ENCODE measurements at places on chromosomes 5 and 9.

DNA sequence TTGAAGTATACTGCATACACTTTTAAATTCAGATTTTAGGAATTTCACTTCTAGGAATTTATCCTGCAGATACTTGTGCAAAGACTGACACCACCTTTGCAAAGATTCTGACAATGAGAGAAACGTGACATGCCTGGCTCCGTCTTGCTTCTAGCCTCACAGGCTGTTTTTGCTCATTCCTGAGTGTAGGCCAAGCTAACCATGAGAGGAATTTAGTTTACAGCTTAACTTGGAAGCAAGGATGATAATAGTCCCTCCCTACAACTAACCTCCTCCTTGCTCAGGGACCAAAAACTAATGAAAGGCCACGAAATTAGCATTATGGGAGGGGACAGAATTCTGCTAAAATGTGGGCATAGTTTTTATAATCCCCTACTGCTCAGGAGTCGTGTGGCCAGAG lies 31.1 kb downstream of the C5orf22 start:
- no peak for DNase-seq

- DNase-seq, result peak; percentile 66
Measured at GRCh38 chr9:98775831-98776441, 20.4 kb downstream of the ANKS6 start.

- no peak for DNase-seq
Measured at GRCh38 chr9:73548201-73548600, 396.5 kb downstream of the ANXA1 start.

- no peak for DNase-seq
Measured at GRCh38 chr5:171840711-171841522, 55.3 kb downstream of the SMIM23 start.

DNA sequence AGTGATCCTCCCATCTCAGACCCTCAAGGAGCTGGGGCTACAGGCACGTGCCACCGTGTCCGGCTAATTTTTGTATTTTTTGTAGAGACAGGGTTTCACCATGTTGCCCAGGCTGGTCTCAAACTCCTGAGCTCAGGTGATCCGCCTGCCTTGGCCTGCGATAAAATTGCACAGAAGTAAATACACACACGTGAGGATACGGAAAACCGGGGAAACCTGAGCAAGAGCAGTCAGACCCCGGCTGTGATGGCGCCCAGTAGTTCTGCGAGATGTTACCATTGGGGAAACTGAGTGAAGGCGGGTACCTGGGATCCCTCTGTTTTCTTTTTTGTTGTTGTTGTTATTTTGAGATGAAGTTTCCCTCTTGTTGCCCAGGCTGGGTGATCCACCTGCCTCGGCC lies 114.9 kb downstream of the C9orf50 start:
- no peak for DNase-seq

DNA sequence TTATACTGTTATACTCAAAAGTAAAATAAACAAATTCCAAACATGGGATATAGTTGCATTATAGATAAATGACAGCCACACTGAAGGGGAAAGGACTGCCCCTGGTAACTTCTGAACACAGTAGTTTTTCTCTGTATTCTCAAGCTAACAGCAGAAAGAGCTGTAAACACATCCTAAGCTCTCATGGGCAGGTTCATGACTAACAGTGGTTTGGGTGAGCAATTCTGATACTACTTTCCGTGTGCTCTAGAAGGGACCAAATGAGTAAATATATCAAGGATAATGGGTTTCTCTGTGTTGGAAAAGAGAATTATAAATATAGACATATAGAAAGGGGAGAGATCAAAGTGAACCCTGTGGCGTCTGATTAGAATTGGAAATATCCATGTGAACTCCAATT lies 2.2 kb upstream of the LCN6 start:
- no peak for DNase-seq

DNA sequence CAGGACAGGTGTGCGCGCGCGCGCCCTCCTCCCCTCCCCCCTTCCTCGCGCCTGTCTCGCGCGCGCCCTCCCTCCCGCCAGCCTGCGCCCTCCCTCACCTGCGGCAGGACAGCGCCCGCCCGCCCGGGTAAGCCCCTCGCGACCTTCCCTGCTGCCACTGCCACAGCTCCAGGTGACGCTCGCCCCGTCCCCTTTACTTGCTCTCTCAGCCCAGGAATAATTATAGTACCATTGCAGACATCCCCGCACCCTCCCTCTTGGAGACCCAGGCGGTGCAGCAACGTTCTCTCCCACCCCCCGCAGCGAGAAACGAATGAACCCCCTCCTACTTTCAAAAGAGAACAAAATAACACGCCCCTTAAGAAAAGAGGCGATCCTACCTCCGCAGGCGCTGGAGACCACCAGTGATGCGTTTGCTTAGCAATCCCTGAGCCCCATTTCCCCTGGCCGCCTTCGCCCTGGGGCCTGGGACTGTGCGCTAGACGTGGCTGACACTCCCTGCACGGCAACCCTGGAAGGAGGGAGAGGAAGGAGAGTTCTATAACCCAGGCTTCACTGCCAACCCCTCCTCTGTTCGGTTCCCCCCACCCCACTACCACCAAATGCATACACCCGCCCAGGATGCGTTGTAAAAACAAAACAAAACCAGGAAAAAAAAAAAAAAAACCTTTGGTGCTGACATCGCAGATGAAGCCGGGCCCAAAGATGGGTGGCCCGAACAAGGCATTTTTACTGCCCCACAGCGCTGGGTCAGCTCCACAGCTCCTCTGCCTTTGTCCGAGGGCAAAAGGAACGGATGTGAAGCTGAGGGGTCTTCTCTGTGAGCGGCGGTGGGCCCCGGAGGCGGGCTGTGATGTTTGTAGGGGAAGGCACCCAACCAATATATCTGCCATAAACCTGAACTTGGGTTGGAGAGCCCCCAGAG lies 5.6 kb upstream of the PURA start:
- no peak for DNase-seq

- no peak for DNase-seq
Measured at GRCh38 chr5:177330991-177331842, 19.5 kb upstream of the MXD3 start.

GRCh38 chr5:16051246-16051755 lies 128.3 kb downstream of the MARCHF11 start:
- DNase-seq, result no peak

DNA sequence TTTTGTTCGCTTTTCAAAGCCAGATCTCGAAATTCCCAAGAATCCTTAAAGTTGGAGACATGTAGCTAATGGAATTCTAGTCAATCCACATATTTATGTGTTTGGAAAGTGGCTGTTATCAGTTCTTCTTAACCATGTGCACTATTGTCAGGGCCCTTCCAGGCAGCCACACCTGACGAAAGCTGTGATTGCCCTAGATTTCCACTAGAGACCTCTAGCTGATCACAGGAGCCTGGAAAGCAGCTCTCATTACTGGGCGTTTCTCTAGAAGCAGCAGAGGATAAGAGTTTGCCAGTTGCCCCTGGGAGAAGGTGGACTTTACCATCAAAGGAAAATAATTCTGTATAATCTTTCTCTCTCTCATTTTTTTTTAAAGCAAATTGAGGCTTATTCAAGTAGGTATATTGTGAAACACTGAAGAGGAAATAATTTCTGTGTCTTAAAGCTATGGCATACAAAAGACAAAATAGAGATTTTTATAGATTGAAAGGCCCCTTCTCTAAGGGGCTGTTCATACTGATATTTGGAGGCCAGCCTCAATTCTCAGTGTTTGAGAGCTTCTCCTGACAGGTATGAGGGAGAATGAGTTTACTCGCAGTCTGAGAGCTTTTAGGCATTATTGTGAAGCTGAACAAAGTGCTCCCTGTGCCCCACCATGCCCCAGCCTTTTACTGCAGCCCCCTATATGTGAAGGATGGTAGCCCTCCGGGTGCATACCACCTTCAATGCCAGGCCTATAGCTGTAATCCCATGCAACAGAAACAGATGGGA lies 405.4 kb upstream of the ACTBL2 start:
- peak; percentile 27 for DNase-seq

GRCh38 chr5:112793201-112793600 lies 55.5 kb downstream of the APC start:
- DNase-seq, result no peak

DNA sequence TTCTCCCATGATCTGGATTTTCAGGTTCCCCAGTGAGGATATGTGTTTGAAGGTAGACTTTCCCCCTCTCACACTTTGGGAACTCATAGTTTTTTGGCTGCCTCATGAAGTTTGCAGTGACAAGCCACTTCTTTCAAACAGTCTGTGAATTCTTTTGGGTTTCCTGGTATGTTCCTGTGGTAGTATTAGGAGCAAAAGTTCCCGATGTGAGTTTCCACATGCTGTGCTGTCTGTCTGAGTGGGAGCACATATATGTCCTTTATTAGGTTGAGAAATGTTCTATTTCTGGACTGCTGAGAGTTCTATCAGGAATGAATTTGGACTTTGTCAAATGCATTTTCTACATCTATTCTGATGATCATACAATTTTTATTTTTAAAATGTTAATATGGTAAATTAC lies 273.2 kb upstream of the TARS1 start:
- no peak for DNase-seq

- no peak for DNase-seq
Measured at GRCh38 chr9:75858497-75859092, 31.9 kb upstream of the PCSK5 start.

- no peak for DNase-seq
Measured at GRCh38 chr9:22401671-22402070, 45.0 kb upstream of the DMRTA1 start.

DNA sequence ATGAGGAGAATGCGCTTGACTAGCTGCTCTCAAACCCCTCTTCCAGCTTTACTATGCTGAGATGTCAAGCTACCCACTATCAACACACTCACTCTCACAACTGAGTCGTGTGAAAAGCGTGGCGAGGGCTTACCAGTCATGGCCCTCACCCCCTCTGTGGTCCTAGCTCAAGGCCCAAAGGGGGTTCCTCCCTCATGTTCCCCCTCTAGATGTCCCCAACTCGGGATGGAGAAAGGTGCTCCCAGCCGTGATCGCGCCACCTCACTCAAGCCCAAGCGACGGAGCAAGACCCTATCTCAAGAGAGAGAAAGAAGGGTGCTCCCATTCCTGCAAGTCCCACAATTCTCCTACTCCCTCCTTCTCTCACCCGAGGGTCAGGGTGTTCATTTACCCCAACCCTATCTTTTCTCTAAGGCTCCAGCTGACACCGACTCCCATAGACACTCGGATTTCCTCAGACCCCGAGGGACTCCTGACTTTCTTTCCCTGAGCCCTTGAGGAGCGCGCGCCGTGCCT lies 559 bp downstream of the SLC38A9 start:
- no peak for DNase-seq
